Fibroblast of skin of right biceps (primary cell): ENCODE measurements at places on chromosomes 7 and 10.
A peak's percentile ranks its signal among the peaks of the same experiment; 100 is the strongest.

- DNase-seq = peak; percentile 50
These were observed 170.4 kb downstream of the TAX1BP1 start for GRCh38 chr7:27910326-27910725.

GRCh38 chr7:106466867-106467266 lies 182.1 kb upstream of the NAMPT start:
- DNase-seq = no peak

DNA sequence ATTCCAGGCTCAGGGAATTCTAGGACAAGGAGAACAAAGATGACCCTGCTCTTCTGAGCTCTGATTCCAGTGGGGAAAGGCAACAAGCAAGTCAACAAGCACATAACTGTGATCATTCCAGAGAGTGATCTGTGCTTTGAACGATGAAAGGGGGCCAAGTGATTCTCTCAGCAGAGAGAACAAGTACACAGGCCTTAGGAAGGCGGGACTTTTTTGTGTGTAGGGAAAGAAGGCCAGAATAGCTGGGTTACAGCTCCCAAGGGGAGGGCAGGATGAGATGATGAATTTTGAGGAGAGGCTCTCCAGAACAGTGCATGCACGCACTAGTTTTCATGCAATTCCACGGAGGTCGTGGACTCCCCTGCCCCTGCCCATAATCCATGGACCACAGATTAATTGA lies 565.2 kb downstream of the SDK1 start:
- no peak for DNase-seq

DNA sequence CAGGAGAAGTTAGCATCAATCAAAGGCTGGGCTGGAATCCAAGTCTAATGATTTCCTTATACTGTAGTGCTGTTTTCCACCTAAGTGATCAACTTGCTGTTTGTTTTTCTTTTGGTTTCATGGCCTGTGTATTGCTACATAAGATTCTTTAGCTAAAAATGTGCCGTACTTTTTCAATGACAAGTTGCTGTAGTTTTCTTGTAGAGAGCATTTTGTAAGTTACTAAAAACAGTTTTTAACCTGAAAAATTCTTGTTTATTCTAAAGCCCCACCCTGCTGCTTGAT lies 1.3 kb downstream of the HELLS start:
- DNase-seq = peak; percentile 12

DNA sequence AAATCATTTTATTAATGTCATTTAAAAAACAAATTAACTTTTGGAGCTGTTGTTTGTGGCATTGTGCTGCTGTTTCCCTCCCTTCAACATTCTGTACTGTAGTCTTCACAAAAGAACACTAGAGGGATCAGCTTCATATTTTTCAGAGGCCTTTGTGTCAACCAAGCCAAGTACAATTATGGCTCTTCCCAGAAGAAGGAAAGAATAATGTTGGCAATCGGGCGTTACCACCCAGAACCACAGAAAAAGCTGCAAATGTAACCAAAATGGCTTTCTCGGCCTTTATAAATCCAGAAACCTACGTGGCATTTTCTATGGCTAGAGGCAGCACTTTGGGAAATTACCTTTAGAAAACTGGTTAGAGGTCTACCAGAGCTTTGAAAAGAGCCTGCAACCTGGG lies 98.8 kb upstream of the COL1A2 start:
- DNase-seq = peak; percentile 89

DNA sequence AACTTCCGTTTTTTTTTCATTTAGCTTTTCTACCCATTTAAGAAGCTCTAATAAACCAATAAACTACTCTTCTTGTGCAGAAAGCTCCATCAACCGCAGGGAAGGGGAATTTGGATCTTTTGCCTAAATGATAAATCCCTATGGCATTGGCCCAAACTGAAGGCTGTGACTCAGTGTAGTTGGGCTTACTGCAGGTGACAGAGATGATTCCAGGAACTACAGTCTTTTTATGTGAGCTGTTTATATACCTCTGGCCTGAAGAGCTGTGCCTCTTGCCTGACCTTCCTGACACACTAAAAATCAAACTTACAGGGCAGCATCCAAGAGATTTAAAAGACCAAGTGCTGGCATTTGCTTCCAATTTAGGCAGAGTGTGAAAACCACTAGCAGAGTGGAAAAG lies 25.2 kb downstream of the ABCB1 start:
- peak; percentile 18 for DNase-seq

GRCh38 chr7:55158541-55159382 lies 139.9 kb downstream of the EGFR start:
- DNase-seq = peak; percentile 30

DNA sequence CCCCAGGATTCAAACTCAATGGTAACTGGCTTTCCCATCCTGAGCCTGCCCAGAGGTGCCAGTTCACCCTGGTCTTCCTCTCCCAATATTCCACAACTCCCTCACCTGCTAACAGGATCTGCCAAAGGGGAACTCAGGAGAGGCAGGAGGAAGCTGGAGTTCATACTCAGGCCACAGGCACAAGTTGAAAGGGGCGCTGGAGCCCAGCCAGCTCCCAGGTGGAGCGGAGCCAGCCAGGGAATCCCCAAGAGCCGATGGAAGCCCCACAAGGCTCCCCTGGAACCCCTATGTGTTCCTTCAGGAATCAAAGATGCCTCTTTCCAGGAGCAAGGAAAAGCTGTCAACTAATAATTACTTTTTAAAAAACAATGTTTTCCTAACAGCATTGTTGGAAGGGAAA lies 63.5 kb downstream of the SH3PXD2A start:
- no peak for DNase-seq

- peak; percentile 35 for DNase-seq
These were observed 439 bp downstream of the RBP4 start for GRCh38 chr10:93600446-93601145.

DNA sequence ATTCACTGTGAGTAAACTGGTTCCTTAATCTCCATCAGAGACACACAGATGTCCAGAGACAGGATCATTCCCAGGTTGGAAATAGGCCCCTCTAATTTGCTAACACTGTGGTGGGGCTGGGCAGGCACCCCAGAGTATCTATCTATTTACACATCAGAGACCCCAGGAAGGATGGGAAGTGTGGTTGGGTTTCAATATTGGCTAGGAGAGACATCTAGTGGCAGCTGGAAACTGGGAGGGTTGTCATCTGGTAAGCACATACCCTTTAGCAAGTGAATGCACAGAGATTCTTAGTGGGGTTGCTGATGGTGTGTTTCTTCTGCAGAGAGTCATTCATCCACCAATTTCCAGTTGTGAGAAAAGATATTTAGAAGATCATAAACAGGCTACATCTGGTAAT lies 36.0 kb upstream of the NRG3 start:
- no peak for DNase-seq

- peak; percentile 48 for DNase-seq
These were observed 31.8 kb downstream of the KLRG2 start for GRCh38 chr7:139451638-139452037.

- peak; percentile 93 for DNase-seq
These were observed 254.3 kb downstream of the ELFN1 start for GRCh38 chr7:1924258-1924817.

- DNase-seq = no peak
These were observed 106.3 kb downstream of the CCNY start for GRCh38 chr10:35442592-35442991.

GRCh38 chr10:32347363-32348022 lies 535 bp upstream of the EPC1 start:
- no peak for DNase-seq

DNA sequence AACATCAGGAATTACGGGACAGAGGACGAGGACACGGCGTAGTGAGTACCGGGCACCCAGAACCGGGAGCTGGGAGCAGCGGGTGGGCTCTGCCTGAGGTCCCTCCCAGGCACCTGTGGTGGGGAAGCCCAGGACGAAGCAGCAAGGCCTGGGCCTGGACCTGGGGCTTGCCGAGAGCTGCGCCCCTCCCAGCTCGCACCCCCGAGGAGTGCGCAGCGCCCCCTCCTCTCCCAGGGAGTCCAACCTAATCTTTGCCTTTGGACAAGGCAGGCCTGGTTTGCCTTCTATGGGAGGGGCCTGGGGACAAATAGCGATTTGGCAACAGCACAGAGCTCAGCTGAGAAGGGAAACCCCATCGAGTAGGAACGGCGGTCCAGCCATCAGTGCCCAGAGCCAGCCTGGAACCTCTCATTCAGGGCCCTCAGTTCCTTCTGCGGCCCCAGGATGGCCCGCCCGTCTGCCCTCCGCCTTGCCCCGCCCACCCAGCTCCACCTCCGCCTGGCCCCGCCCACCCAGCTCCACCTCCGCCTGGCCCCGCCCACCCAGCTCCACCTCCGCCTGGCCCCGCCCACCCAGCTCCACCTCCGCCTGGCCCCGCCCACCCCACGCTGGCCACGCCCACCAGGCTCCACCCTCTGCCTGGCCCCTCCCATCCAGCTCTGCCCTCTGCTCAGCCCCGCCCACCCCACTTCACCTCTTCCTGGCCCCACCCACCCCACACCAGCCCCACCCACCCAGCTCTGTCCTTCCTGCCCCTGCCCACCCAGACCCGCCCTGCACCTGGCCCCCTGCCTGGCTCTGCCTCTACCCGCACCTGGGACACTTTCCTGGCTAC lies 32.5 kb upstream of the KNDC1 start:
- no peak for DNase-seq

- DNase-seq = no peak
These were observed 101.5 kb downstream of the ORC5 start for GRCh38 chr7:104106108-104106905.

DNA sequence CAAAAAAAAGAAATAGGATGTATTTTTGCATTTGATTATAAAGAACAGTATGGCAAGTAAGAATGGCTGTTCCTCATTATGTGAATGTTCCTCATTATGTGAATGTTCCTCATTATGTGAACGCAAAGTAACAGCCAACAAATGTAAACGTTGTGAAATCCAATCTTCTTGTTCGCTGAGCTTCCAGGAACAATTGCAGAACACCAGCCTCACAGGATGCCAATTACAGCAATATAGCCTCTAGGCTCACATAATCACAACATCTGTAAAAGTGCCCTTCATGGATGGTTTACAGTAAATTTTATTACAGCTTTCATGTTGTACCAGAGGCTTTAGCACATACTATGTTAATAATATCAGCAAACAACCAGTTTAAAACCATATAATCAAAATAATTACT lies 71.6 kb downstream of the THSD7A start:
- no peak for DNase-seq

DNA sequence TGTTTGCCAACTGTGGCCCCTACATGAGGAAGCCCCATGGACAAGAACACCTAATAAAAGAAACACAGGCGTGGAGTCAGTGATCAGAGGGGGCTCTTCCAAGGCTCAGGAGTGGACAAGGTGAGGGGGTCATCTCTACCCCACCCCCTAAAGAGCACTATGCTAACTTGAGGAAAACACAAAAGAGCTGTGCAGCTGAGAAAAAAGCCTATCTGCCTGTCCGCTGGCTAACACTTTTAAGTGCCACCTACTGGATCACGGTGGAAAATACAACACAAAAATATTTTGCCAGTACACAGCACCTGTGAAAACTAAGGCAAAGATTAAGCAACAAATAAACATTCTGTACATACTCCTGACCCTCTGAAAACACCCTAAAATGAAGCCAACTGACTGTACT lies 53.1 kb upstream of the COBL start:
- no peak for DNase-seq

DNA sequence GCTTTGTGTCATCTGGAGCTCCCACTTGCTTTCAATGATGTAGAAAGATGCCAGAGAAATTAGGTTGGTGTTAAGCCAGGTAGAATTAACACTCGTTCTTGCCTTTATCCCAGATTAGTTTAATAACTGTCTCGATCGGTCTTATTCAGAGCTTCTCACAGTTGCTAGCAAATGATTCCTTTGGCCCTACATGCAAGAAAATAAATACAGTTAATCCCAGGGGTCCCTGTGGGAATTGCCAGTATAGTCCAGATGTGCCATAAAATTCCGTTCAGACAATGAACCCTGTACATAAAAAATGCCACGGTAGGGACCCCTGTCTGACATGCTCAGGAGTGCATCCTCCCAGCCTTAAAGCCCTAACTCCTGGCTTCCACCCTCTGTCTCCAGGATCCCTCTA lies 207.5 kb downstream of the ARHGAP12 start:
- DNase-seq = no peak

DNA sequence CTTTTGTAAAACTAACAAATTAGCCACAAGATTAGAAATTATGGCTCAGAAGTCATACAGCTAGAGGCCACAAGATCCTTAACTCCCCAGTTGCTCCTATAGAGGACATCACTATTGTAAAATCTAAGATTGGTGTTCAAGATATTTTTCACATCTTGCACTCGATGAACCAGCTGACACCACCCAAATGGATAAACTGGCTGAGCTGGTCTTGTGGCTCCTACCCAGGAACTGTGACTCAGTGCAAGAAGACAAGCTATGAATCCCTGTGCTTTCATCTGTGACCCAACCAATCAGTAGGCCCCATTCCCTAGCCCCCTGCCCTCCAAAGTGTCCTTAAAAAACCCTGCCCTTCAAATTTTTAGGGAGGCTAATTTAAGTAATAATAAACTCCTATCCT lies 27.9 kb upstream of the R3HCC1L start:
- DNase-seq = no peak

GRCh38 chr7:90761584-90761983 lies 165.5 kb downstream of the CDK14 start:
- no peak for DNase-seq

- no peak for DNase-seq
These were observed 66.6 kb downstream of the CAV1 start for GRCh38 chr7:116591202-116592040.

GRCh38 chr10:77970869-77971803 lies 44.6 kb upstream of the DLG5 start:
- peak; percentile 96 for DNase-seq

GRCh38 chr10:125606414-125607010 lies 76.5 kb downstream of the TEX36 start:
- no peak for DNase-seq

DNA sequence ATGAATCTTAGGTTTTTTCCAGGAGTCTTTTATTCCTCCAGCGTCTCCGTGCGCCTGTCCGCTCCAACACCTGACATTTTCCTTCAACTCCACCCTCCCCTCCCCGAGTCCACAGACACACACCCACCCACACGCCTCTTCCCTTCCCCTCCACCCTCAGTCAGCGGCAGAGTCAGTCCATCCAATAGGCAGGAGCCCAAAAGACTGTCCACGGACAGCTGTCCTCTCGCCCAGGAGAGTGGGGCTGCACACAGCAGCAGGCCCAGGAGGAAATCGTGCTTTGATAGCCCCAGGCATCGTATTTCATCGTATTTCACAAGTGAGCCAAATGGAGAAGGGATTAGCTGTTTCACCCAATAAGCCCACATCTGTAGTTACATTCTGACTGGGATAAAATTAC lies 285.1 kb downstream of the ZEB1 start:
- no peak for DNase-seq
